ENCODE measurements at places on chromosomes 1 and 21.

- DNase-seq, result no peak
These were observed 3.2 kb upstream of the IBA57 start for GRCh38 chr1:228162286-228163006.

GRCh38 chr1:230293390-230293700 lies 132.8 kb downstream of the PGBD5 start:
- no peak for DNase-seq

DNA sequence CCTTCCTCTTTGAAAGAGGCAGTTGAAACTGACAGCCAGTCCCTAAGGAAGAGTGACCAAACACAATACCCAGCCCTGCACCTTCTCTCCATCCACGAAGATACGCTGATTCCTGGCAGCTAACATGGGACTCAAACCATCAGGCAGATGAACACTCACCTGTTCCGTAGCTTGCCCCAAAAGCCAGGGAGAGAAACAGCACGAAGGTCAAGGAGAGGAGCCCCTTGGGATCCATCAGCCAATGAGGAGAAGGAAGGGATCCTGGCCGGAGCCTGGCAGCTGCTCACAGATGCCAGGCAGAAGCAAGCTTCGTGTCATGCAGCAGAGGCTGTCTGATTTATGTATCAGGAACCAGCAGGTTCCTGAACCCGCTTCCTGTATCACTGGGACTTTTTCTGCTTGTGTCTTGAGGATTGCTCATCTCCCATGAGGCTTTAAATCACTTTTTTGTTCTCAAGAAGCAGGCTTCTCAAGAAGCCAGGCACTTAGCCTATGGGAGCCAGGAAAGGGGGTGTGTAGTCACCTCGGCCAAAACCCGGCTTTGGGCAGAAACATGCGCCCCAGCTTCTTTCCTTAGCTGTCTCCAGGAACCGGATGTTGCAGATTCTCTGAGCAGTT lies at the start of gene SLAMF1:
Gene SLAMF1 (minus strand): TSS at position 334 of the 618 bp plus-strand sequence. CDS start 99 bp downstream, at position 235.
- DNase-seq, result no peak

DNA sequence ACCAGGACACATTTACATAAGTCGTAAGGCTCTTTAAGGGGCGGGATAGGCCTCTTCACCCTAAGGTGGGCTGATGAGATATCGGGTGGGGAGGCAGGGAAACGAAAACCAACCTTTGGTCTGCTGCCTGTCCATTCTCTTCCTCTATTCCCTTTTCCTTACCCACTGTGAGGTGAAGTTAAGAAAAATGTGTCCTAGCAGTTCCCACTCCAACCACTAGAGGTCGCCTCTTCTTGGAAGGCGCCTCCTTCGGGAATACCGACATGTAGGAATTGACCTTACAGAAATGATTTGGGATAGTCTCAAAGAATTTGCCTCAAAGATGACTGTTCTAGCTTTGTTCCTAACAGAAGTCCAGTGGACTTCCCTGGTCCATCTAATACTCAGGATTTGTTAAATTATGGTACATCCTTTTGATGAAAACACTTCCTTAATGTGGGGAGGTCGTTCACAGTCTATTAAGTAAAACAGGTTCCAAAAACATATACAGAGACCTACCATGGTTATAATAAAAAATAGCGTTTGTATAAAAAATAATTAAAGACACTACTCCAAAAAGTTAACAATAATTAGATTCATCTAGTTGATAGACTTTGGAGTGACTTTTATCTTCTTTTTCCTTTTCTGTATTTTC lies 14.1 kb downstream of the AZIN2 start:
- DNase-seq, result peak; percentile 80

DNA sequence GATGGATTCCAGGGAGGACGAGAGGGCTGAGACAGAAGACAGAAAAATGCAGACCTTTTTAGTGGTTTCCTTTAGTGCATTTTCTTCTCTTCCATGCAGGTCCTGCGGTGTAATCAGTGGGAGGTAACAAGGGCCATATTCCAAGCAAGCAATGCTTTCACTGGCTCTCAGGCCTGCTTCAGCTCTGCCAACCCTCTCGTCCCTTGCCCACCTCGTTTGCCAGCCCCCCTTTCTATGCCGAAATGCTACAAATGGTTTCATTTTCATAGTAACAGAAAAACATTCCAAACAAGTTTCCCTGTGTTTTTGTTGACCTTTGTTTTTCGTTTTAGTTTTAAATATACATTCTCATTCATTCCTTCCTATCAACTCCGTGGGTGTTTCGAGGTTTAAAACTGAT lies 443.1 kb downstream of the TTLL7 start:
- DNase-seq, result no peak

- DNase-seq, result peak; percentile 42
These were observed 132.9 kb upstream of the WNT4 start for GRCh38 chr1:22275626-22276395.

GRCh38 chr1:185338719-185339622 lies 21.9 kb upstream of the IVNS1ABP start:
- DNase-seq, result no peak

DNA sequence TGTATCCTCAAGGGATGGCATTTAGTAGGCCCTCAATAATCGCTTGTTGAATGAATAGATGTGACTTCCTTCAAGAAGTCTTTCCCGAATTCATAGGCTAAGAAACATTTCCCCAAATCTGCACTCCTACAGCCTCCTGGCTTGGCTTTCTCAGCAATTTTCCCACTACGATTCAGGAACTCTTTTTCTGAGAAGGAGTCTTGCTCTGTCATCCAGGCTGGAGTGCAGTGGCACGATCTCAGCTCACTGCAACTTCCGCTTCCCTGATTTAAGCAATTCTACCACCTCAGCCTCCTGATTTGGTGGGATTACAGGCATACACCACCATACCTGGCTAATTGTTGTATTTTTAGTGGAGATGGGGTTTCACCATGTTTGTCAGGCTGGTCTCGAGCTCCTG lies 37.9 kb upstream of the IFFO2 start:
- no peak for DNase-seq

- no peak for DNase-seq
These were observed 1602.9 kb downstream of the KCNT2 start for GRCh38 chr1:195005338-195005737.

DNA sequence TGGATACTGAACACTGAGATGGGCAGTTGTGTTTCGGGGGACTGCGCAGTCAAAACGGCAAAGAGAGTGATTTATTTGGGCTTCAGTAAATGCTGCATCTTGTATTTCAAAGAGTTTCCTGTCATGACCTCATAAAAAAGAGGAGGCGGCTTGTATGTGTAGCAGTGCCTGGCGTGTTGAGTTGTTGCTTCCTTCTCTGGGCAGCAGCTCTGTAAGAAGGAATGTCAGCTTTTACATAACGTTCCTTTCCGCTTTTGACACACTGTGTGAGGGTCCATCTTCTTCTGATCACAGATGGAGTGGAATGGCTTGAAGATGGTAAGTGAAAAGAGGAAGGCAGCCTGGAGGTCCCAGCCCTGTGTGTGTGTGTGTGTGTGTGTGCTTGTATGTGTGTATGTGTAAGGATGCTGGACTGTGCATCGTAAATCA lies 941 bp downstream of the ELAVL4 start:
- DNase-seq, result no peak

- DNase-seq, result no peak
These were observed 27.6 kb downstream of the HMGCS2 start for GRCh38 chr1:119740896-119741780.

DNA sequence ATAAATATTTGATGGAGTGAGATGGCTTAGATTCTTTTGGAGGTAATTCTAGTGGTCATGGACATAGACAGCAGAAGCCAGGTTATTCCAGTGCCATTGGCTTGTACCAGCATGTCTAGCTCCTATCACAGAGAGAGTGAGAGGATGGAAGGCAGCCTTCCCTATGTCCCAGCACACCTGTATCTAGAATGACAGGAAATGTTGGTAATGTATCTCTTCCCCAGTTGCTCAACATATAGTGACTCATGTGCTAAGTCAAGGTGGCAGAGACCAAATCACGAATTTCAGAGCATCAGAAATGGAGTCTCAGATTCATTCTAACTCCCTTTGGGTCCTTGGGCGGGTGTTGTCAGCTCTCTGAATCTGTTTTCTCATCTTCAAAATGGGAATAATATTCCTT lies 28.4 kb downstream of the METTL13 start:
- DNase-seq, result no peak

GRCh38 chr1:53306168-53306567 lies 21.7 kb downstream of the LRP8 start:
- DNase-seq, result no peak

- no peak for DNase-seq
These were observed 23.3 kb downstream of the SLC44A3 start for GRCh38 chr1:94843430-94843829.

DNA sequence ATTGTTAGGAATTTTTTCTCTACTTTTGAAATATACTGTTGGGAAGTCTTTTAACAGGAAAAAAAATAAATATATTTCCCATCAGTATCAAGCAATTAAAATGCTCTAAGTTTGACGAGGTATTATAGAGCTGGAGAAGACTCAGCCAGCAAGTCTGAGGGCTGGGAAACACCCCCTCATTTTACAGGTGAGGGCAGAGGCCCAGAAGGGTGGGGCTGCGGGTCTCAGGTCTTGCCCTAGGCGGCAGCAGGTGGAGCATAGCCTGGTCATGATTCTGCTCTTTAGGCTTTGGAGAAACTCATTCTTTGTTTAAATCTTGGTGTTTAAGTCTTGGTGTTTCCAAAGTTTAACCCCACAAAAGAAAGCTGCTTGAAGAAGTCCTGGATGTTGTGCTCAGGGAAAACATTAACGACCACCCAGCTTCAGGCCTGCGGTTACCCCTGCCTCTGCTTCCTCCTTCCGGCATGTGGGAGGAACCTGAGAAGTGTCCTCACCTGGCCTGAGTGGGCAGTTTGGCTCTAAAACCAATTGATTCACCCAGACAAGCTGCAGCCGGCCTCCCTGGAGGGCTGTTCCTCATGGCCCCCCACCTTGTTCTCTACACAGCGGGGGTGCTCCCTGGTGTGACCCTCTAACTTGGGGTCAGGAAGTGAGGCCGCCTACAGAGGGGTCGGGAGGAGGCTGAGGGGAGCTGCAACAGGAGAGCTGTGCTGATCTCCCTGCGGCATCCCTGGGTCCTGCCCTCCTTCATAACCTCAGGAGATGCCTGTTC lies 41.7 kb downstream of the OLFML2B start:
- no peak for DNase-seq

- no peak for DNase-seq
These were observed 586.3 kb downstream of the ADGRL2 start for GRCh38 chr1:82387012-82387366.

- no peak for DNase-seq
These were observed 7.3 kb downstream of the CD244 start for GRCh38 chr1:160855181-160855981.

- no peak for DNase-seq
These were observed 4.0 kb downstream of the ARHGEF19 start for GRCh38 chr1:16208270-16208987.

GRCh38 chr1:210378736-210379135 lies 50.0 kb downstream of the HHAT start:
- no peak for DNase-seq

- DNase-seq, result no peak
These were observed 767 bp downstream of the PDIK1L start for GRCh38 chr1:26112407-26112775.

DNA sequence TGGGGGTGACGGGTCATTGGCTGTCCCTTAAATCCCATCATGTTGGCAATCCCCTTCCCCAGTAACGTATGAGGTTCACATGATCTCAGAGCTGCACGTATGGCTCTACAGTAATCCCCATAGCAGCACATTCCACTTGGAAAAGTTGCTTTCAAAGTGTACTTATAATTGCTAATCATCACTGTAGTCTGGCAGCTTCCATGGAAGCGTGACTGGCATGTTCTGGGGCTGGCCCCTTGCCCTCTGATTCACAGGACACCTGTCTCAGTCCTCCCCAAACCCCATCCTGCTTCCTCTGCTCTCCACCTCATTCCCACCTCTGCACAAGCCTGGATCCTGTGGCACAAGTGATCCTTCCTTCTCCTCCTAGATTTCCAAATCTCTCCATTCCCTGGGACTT lies 102.2 kb downstream of the TSEN15 start:
- no peak for DNase-seq

DNA sequence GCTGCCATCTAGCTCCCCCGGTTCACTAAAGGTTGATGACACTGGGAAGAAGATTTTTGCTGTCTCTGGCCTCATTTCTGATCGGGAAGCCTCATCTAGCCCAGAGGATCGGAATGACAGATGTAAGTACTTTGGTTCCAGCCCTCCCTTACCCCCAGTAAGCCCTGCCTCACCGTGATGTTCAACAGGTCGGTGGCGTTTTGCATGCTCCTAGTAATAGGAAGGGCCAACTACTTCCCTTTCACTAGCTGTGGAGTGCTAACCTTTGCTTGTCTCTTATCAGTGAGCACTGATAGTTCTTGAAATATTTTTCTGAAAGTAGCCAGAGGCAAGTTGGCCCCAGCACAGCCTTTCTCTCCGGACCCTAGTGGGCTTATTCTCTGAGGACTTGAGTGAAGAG lies 7.5 kb downstream of the RNF220 start:
- no peak for DNase-seq

- DNase-seq, result no peak
These were observed 256 bp upstream of the TARBP1 start for GRCh38 chr1:234479310-234479559.

- no peak for DNase-seq
These were observed 2.2 kb downstream of the NUAK2 start for GRCh38 chr1:205319081-205320018.

- no peak for DNase-seq
These were observed 2.5 kb upstream of the MYBPHL start for GRCh38 chr1:109309347-109309746.

DNA sequence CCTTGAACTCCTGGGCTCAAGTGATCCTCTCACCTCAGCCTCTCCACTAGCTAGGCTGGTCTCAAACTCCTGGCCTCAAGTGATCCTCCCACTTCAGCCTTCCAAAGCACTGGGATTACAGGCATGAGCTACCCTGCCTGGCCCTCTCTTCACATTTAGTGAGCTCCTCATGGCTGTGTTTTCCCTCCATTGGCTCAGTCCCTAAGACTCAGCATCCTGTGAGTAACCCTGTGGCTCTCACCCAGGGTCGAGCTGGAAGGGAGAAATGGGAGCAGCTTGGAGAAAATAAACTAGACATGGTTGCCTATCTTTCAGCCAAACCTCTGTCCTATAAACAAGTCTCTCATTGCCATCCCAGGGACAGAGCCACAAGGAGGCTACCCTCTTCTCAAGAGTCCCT lies 17.5 kb downstream of the NCF2 start:
- DNase-seq, result no peak

GRCh38 chr1:67956116-67956515 lies 94.3 kb downstream of the DIRAS3 start:
- DNase-seq, result no peak

- peak; percentile 91 for DNase-seq
These were observed 61.3 kb downstream of the RAP1GAP start for GRCh38 chr1:21607549-21608529.

All from NT2/D1 (cell line).